Nucleus accumbens (tissue), 56 donors: ENCODE measurements at places on chromosomes 6 and 20.

- no peak for DNase-seq
Observed at GRCh38 chr20:47330933-47331708, 25.4 kb downstream of the ZMYND8 start.

DNA sequence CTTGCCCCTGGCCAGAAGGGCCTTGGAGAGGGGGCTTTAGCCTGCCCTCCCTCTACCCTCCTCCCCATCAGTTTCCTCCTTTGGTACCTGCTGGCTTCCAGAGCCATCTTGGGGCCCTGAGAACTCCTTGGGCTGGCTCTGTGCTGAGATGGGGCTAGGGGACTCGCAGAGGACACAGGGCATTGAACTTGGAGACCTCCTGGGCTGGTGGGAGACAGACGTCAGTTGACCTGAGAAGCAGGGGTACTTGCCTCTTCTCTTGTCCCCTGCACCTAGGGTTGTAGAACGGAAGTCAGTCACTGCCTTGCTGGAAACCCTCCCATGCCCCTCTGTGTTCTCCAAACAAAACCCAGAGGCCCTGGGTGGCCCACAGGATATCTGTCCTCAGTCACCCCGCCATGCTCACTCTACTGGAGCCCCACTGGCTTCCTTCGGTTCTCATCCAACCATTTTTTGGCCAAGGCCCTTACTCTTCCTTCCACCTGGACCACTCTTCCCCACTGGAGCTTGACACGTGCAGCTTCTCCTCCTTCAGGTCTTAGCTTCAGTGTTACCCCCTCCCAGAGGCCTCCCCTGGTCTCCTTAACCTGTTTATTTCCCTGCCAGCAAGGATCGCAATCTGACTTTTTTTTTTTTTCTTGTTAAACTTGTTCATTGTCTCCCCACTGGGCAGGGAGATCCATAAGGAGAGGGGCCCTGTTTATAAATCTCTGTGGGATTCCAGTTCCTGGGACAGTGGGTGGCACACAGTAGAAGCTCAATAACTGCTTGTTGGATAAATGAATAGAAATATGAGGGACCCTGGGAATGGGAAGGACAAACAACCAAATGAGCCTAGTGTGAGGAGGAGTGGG lies 971 bp downstream of the RBCK1 start:
- no peak for DNase-seq

DNA sequence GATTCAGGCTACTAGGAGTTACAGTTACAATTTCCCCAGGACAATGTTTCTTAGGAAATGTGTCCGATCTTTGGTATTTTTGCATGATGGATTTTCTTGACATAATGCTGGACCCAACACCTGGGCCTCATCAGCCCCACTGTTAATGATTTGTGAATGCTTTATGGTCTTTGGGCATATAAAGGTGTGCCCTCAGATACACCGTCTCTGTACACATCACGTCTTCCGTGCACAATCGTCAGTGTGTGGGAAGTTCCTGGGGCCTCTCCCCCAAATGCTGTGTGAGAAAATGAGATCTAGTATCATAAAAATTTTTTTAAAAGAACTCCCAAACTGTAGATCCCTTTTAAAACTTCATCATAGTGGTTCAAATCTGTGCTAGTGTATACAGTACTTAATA lies 373.2 kb upstream of the ID4 start:
- DNase-seq, result no peak

DNA sequence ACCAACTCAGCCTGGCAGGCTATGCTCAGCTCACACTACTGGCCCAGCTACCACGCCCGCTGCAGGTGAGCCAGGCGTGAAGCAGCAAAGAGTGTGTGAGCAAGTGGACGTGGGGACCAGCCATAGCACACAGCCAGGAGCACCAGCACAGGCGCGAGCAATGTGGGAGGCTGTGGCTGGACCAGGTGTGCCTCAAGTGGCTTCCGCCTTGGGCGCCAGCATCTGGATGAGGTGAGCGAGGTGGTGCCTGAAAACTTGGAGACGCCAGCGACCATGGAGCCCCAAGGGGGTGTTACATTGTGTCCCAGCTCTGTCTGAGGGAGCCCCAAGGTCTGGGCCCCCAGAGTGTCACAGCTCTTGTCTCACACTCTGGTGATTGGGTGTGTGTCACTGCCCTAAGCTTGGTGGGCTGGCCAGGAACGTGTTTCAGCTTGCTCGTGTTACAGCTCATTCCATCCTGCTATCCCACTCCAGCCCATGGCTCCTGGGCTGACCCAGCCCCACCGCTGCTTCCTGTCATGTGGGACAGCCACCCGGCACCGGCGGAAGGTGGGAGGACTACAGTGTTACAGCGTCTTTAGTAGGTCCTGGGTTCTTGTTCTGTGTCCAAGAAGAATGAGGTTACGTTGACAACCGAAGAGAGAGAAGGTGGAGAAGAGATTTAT lies 508.0 kb upstream of the MMS22L start:
- DNase-seq, result no peak

DNA sequence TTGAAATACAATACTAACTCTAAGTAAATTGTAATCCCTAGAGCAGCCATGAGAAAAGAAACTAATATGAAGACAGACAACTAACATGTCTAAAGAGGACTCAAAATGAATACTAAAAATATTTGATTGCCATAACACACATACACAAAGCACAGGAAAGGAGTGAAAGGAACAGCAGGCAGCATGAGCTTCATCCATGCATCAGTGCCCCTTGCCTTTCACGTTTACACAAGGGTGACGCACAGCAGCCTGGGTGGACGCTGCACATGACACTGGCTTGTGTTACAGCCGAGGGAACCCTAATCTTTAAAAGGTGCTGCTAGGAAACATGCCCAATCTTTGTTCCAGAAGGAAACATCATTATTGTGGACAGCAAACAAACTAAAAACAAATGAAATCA lies 123.5 kb downstream of the MAN1A1 start:
- no peak for DNase-seq

DNA sequence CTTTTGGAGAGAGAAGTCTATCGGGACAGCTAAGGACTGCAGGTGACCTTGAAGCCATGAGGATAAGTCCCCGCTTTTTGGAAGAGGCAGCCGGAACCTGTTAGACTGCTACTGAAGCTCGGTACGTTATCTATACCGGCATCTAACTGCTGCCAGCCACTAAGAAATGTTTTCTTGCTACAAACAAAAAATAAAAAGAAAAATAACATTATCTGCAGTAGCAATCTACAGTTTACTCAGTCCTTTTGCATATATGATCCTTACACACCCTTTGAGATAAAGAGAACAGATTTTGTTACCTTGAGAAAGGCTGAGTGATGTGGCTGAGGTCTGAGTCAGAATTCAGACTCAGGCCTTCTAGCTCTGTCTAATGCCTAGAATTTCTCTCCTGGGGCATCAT lies 314.6 kb downstream of the CDH26 start:
- DNase-seq, result no peak

GRCh38 chr6:52243282-52243893 lies 912 bp downstream of the IL17F start:
- no peak for DNase-seq

DNA sequence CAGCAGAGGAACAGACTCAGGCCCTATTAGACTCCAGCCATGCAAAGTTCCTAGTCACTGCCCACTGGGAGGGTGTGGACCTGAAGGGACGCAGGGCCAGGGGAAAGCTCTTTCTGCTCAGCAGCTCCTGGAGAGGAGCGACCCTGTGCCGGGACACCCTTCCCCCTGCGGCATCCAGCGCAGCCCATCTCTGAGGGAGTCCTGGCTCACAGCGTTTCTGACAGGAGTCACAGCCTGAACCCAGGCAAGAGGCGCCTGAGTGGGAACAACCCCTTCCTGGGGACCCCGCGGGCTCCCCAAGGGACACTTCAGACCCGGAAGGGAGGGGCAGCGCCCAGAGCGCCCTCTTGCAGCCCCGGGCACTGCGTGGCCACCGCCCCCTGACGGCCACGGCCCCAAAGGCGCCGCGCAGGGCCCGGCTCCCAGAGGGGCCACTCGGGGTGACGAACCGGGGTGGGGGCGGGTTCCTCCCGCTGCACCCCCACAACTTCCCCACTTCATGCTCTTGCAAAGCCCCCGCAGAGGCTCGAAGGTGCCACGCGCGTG lies 862 bp downstream of the UCKL1 start:
- no peak for DNase-seq

DNA sequence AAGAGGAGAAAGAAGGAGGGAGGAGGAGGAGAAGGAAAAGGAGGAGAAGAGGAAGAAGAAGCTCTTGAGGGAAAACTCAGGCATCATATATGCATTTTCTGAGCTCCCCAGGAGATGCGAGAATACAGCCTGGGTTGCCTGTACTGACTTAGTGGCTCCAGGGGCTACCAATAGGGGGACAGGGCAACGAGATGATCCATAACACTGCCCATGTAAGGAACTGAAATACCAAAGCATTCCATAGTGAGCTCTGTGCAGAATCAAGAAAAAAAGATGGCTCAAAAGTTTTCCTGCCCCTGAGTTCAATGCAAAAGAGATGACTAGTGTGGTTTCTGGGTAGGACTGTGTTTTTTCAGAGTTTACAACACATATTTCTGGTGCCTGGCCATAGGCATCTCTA lies 258.7 kb downstream of the ALDH8A1 start:
- no peak for DNase-seq

GRCh38 chr6:117974914-117975627 lies 68.0 kb downstream of the SLC35F1 start:
- DNase-seq, result no peak

GRCh38 chr6:36684447-36684812 lies 5.9 kb downstream of the CDKN1A start:
- DNase-seq, result no peak

GRCh38 chr20:37345339-37346235 lies at the start of gene SRC:
Gene SRC (plus strand): TSS chr20:37346140. CDS start chr20:37384154, 38,014 bp downstream.
- peak; percentile 24 for DNase-seq

- DNase-seq, result no peak
Observed at GRCh38 chr6:30769853-30770524, 25.6 kb upstream of the IER3 start.

DNA sequence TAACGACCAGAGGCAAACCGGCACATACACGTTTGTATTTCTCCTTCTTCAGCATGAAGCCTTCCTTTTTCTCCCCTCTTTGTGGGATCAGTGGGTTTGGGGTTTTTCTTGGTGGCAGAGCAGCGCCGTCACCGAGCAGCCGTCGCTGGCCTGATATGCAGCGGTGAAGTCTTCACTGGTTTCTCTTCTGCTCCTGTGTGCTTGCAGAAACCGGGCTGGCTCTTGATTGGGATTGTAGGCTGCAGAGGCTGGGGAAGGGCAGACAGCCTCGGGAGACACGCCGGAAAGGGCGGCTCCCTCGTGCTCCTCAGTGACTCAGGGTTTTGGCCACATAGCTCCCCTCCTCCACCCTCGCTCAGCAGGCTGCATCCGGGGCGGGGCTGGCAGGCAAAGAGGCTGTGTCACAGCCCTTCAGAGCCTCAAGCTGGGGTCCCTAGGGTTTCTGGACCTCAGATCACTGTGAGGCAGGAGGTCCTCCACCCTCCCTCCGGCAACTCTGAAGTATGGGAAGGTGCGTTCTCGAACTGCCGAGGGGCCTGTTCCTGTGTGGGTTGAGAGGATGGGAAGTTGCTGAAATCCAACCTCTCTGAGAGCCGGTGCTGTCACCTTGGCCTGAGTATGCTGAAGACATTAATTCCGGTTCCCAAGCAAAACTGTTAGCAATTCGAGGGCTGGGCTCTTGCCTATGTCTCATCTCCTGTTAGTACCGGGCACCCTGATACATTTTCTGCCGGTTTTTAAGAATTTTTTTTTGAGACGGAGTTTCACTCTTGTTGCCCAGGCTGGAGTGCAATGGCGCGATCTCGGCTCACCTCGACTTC lies 24.2 kb downstream of the NQO2 start:
- DNase-seq, result no peak

DNA sequence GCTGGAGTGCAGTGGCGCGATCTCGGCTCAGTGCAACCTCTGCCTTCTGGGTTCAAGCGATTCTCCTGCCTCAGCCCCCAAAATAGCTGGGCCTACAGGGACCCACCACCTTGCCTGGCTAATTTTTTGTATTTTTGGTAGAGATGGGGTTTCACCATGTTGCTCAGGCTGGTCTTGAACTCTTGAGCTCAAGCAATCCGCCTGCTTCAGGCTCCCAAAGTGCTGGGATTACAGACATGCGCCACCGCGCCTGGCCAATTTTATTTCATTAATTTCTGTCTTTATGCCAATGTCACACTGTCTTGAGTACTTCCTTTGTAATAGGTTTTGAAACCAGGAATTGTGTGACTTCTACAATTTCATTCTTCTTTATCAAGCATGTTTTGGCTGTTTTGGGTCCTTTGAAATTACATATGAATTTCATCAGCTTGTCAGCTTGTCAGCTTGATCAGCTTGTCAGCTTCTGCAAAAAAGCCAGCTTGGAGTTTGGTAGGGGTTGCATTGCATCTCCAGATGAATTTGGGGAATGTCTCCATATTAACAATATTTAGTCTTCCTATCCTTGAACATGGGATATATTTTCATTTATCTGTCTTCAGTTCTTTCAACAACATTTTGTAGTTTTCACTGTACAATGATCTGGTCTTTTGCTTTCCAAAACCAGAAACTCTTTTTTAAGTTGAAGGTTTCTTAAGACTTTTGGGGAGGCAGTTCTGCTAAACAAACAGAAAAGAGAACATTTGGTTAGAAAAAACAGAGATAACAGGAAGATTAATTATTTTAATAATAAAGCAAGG lies 20.8 kb downstream of the ZFAND3 start:
- DNase-seq, result no peak

GRCh38 chr6:115613488-115613887 lies 447.2 kb downstream of the FRK start:
- no peak for DNase-seq

DNA sequence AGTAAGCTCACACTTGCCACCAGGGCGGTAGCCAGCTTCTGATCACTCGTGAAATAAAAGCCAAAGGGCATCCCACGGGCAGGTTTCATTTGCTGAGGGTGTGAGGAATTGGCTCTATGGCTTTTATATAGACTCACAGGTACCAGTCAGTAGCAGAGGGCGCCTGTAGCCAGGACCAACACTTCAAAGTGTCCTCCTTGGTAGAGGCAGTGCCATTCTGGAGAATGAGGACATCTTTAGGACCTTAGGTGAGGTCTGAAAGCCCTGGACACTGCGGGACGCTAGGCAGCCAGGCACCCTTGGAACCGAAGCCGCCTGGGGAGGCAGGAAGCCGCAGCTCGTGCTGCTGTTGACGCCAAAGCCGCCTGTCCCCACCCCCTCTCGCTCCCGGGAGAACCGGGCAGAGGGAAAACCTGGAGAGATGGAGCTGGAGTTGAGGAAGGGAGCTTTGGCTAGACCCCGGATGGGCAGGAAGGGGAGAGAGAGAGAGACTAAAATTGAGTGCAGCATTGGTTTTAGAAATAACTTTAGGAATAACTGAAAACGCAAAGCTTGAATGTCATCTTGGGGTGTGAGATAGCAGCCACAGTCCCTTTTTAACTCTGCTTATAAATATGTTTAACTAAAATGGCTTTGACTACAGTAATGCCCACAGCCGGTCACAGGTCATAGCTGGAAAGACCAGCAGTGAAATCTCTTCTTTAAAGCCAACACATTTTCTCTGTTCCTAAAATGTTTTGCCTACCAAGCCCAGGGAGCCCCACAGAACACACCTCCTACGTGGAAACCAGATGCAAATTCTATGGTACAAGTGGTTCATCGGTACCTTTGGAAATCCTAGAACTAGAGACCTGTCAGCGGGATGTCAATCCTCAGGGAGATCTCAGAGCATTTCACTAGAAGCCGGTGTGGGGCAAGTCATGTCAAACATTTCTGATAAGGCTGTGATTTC lies 128.5 kb upstream of the CDYL start:
- DNase-seq, result peak; percentile 70
